ENCODE measurements at places on chromosomes 7 and 10.

GRCh38 chr10:118246332-118247295 lies 95.5 kb downstream of the FAM204A start:
- no peak for DNase-seq

DNA sequence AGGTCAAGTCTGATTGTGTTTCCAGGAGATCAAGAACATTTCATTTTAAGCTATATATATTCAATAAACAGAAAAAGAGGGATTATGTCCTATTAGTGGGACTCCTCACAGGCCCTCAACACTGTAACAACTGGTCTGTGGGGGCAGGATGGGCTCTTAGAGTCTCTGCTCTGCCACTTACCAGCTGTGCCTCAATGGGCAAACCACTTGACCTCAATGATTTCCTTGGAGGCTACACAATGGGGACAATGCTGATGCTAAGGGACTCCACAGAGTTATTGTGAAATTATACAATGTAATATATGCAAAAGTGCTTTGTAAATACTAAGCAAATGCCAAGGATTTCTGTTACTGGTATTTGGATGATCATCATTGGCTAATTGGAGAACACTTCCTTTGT lies 33.2 kb upstream of the MXI1 start:
- DNase-seq, result no peak

- no peak for DNase-seq
Observed at GRCh38 chr7:137904833-137905232, 58.1 kb upstream of the DGKI start.

GRCh38 chr10:49151025-49151445 lies 17.2 kb upstream of the FAM170B start:
- DNase-seq, result no peak

DNA sequence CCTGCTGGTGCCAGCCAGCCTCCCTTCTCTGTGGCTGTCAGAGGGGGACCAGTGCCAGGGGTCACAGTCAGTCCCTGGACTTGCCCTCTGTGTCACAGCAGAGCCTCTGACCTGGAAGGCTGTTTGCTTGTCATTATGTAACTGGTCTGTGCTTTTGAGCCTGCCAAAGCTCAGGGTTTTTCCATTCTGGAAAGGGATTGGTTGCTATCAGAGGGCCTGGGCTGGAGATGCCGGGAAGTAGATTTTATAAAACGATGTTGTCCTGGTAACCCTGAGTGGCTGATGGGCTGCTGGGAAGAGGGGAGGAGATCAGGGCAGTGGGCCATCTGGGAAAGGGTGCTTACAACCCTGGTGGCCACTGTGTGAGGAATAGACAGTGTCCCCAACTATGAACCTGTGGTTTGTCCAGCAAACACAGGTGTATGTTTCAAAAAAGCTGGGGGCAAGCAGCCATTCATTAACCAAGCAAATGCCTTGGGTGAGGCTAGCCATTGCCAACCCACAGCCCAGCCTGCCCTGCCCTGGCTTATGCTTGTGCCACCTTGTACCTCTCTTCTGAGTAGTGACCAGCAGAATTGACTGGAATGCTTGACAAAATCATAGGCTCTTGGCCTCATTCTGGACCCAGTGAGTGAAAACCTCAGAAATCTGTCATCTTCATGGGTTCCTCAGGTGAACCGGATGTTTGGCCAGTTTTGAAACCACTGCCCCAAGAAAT lies 21.6 kb downstream of the SFTPD start:
- DNase-seq, result no peak

DNA sequence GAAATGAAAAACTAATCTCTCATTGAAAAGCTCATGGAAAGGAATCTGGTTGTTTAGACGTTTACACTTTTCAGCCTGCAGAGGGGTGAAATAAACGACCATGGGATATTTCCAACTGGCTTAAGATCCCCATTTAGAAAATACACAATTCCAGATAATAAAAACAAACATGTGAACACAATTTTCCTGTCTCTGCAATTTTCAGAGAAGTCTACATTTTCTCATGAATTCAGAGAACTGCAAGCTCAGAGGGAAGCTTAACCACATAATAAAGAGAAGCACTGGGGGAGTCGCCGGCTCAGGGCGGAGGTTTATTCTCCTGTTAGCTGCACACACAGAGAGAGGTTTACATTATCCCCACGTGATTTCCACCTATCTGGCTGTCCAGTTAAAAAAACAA lies 215.2 kb downstream of the FANK1 start:
- DNase-seq, result no peak

GRCh38 chr10:47362199-47362598 lies 14.0 kb downstream of the RBP3 start:
- no peak for DNase-seq

GRCh38 chr10:15163253-15163828 lies 5.2 kb downstream of the NMT2 start:
- no peak for DNase-seq

GRCh38 chr10:7980196-7980595 lies 74.3 kb upstream of the GATA3 start:
- DNase-seq, result no peak

DNA sequence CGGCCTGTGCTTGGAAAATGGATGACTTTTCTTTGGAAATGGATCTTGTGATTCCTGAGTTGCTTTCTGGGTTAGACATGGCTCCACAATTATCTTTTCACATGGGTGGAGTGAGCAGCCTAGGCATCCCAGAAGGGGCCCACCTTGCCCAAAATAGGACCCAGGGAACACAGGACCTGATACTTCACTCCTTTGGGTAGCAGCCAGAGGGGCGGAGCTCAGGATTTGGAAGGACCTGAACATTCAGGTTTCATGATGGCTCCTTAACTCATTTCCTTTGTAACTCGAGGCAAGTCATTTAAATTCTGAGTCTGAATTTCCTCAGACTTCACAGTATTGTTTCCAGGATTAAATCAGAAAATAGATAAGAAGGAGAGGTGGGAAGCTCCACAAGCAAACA lies 178.3 kb upstream of the ZMIZ1 start:
- no peak for DNase-seq

DNA sequence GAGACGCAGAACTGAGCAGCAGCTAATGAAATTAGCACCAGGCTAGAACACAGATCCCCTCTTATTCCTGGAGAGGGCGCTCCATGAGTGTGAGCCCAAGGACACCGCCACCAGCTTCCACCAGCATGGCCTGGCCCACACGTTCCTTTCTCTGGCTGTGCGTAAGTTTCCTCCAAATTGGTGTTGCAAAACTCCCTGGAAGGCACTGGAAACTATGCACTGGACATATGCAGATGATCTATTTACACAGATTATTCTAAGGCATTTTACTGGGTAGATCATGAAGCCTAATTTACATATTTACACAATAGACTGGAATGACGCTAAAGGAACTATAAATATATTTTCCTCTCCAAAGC lies 455.6 kb upstream of the FOXK1 start:
- no peak for DNase-seq

- no peak for DNase-seq
Observed at GRCh38 chr7:44772867-44773266, 23.6 kb upstream of the PPIA start.

GRCh38 chr10:60718886-60719285 lies 59.4 kb upstream of the CDK1 start:
- DNase-seq, result no peak

- no peak for DNase-seq
Observed at GRCh38 chr10:85784792-85785191, 581.8 kb downstream of the GRID1 start.

DNA sequence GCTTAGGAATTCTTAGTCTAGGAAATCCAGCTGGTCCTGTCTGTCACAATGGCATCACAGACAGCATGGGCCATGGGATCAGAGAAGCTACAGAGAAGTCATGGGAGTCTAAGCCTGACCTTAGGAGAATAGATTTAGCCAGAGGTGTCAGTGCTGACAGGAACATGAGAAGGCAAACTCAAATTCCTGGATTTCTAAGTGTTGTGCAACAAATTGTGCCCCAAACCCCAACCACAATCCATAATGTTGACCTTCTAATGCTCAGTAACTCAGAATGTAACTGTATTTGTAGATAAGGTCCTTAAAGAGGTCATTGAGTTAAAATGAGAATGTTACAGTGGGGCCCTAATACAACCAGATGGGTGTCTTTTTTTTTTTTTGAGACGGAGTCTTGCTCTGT lies 95.9 kb upstream of the RHOBTB1 start:
- DNase-seq, result no peak

DNA sequence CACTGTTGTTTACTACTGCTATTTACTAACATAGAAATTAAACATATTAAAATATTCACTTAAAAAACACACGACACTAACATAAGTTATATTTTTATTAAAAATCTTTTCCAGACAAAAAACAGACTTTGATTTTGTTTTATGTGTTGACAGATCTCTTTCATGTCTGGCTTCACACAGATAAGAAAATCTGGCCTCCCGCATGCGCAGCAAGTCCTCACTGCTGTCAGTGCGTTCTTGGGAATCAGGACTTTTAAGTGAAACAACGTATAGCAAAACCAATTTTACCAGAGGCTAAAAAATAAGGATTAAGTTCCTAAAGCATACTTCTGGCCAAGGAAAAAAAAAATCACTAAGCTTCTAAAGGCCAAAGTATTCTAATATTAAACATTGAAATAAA lies 1.2 kb upstream of the IDI1 start:
- no peak for DNase-seq

- DNase-seq, result no peak
Observed at GRCh38 chr10:69061305-69062161, 26.4 kb upstream of the SRGN start.

DNA sequence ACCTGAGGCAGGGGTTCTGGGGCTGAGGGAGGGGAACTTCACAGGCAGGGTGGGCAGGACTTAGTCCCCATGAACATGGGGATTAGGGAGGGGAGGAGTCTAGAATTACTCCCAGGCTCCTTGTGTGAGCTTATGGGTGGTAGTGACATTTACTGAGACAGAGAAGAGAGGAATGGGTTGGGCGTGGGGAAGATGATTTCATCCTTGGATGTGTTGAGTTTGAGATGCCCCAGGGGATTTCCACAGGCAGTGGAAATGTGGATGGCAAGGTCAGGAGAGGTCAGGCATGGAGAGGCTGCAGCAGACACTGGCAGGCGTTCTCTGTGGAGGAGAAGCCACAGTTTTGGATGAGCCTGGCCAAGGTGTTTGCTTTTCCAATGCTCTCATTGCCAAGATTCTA lies 26.4 kb upstream of the GSDME start:
- no peak for DNase-seq

DNA sequence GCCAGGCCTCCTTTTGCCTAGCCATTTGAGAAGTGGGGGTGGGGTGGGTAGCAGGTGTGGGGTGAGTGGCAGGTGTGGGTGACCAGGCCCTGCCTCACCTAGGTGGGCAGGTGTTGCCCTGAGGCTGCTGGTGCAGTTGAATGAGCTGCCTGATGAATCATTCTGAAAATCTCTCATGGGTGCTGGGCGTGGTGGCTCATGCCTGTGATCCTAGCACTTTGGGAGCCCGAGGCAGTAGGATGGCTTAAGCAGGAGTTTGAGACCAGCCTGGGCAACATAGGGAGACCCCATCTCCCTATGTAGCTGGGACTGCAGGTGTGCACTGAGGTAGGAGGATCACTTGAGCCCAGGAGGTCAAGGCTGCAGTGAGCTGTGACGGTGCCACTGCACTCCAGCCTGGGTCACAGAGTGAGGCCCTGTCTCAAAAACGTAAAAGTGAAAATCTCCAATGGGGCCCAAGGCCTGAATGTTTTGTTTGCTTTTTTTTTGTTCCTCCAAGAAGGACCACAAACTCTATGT lies 17.7 kb downstream of the TSPAN14 start:
- no peak for DNase-seq

DNA sequence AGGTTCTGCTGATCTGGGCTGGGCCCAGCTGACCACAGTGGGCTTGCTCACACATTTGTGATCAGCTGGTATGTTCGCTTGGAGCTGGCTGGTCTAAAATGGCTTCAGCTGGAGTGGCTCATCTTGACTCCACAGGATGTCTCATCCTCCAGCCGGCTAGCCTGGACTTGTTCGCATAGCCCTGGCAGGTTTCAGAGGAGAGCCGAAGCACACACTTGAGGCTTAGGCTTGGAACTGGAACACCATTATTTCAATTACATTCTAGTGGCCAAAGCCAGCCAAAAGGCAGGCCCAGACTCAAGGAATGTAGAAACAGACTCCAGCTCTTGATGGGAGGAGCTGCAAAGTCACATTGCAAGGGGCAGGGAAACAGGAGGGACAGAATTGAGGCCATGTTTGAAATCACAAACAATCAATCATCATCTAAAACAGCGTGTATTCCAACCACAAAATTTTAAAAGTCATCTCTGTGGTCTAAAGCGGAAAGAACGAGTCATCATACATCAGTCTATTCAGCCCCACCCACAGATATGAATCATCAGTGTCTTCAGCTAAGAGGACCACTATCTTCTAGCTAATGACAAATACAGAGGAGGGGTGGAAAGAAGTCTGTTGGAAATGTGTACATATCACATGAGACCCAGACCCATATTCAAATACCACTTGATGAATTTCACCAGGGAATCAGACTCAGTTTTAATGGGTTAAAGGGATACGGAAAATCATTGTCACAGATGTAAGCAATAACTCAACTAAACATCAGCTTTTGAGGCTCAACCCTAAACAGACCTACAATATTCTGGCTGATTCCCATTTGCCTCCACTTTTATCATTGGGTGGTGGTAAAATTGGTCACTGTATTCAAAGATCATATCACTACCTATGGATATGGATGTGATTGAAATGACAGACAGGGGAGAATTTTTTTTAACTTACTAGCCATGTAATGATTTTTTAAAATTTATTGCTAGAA lies 139.0 kb upstream of the MKLN1 start:
- DNase-seq, result peak; percentile 22

DNA sequence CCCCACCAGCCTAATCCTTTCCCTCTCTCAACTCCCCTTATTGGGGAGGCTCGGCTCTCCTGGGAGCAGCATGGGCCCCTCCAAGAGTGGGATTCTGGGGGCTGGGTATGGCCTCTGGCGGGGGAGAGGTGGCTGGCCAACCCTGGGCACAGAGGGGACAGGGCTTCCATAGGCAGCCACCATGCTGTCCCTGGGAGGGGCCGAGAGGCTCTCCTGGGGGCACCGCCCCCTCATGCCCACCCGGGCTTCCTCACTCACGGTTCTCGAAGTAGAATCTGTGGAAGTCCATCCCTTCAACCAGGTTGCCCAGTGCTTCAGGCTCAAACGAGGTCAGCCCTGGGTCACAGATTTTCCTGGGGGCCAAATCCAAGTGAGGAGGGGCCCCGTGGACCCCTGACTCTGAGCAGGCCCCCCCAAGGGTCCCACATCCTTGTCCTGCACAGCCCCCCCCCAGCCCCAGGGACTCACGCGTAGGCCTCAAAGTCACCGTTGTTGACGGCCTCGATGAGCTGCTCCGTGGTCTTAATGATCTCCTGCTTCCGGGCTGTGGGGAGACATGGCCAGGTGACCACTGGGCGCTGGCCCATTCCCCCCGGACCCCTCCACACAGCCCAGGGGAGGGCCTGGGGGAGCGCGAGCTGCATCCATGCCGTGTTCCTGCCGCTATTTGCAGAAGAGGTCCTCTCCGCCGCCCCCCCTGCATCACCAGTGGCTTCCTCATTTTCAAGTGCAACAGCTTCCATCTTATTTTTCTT lies 19.8 kb downstream of the YKT6 start:
- no peak for DNase-seq

DNA sequence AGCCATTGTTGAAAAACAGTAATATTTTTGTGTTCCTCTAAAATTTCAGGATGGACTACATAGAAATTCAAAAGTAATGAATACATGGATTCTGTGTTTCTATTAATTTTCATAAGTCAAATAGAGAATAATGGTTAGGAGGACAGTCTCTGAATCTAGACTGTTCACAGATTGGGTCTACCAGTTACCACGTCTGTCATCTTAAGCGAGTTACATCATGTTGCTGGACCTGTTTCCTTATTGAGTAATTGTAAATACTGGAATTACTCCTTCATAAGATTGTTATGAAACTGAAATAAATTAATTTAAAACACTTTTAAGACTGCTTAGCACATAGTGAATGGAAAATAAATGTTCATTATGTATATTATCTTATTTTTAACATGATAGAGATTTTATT lies 172.3 kb downstream of the KCND2 start:
- DNase-seq, result no peak

GRCh38 chr10:130656187-130656575 lies 520.0 kb downstream of the GLRX3 start:
- no peak for DNase-seq
